ACHN (cell line): ENCODE measurements at places on chromosomes 3 and 15.

DNA sequence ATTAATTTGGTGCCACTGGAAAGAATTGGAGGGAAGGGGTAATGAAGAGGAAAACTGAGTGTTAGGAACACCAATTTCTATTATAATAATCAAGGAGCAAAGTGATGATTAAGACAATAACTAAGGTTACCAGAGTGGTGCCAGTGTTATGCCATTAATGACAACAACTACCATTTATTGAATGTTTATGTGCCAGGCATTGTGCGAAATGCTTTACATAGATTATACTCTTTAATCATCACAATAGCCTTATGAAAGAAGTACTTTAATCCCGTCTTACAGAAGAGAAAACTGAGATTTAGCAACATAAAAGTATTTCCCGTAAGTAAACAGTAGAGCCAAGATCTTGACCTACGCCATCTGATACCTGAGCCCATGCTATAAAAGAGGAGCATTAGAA lies 187.2 kb upstream of the NR2E3 start:
- no peak for DNase-seq

- no peak for DNase-seq
Measured at GRCh38 chr15:78408961-78409360, 29.1 kb upstream of the IREB2 start.

GRCh38 chr15:24898715-24899272 lies 56.0 kb upstream of the SNRPN start:
- DNase-seq: no peak

DNA sequence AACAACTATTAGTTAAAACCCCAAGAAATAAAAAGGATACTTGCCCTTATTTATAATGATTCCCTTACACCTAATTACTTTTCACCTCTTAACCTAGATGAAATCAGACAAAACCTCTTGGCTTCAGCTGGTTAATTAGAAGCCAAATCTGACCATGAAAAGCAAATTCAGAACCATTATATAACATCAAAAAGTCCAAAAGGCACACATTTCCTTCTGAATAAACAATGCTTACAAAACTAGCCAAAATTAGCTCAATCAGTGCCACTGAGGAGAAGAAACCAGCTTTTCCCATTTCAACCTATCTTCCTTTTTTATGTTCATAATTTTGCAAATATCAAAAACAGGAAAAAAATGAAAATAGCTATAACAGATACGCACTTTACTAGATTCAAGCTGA lies 3.2 kb downstream of the EHHADH start:
- peak; percentile 44 for DNase-seq

DNA sequence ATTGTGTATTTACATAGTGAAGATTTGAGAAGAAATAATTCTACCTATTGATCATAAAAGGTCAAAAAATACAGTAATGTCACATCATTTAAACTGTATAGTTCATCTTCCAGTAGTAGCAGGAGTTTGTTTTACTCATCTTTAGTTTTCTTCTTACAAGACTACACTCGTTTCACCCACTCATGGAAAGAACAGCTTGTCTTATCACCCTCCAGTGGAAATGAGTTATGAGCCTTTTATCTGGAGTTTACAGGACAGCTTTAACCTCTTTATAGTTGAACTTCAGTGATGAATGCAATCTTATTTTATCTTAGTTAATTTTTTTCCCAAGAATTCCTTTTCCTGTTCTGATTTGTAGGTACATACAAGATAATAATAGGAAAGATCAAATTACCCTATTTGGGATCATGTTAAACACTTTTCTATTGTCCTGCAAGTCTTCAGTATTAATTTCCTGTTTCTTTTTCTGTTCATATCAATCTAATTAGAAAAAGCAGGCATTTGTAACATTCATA lies 36.8 kb downstream of the RBMS3 start:
- DNase-seq: no peak

DNA sequence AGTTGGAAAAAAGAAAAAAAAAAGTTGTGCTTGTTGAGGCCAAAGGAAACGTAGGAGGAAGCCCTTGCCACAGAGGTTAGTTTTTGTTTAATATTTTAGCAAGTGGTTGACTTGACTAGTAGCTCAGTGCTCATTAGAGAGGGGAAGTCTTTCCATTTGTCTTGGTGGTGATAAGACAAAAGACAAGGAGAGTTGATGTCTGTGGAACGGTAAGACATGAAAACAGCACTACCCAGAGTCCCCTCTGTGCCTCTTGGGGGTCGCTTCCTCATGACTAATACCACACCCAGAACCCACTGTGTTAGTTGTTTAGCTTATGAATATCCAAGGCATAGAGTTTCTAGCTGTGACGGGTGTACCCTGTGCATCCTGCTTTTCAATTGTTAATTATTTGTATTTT lies 211.4 kb downstream of the ITPR1 start:
- no peak for DNase-seq

- no peak for DNase-seq
Measured at GRCh38 chr15:52749258-52749657, 40.9 kb downstream of the ONECUT1 start.

DNA sequence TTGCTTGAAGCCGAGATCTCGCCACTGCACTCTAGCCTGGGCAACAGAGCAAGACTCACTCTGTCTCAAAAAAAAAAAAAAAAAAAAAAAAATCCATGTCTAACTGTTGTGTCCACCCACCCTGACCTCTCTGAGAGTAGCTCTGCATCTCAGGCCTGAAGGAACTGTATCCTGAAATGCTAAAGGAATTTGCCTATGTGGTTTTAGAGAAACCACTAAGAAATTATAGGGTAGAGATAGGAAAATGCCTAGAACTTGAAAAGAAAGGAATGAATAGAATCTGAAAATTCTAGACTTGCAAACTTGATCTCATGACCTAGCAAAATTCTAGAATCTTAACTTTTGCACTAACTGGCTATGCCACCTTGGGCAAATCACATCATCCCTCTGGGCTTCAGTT lies 217.5 kb upstream of the ROPN1 start:
- no peak for DNase-seq

DNA sequence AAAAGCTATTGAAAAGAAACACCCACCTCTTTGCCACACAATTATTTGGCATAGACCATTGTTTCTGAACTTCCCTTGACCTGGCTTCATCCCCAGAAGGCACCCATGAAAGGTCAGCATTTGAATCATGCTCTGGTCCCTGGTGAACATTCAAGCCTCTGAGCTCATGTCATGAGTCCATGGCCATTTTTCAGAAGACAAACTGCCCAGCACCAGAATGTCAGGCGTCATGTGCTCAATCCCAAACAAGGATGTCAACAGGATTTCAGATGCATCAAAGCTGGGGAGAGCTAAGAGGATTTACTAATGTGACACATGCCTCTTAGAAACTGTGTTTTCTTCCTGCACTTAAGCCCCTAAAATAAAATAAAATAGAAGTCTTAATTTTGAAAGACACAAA lies 41.3 kb downstream of the TMED3 start:
- DNase-seq: no peak

DNA sequence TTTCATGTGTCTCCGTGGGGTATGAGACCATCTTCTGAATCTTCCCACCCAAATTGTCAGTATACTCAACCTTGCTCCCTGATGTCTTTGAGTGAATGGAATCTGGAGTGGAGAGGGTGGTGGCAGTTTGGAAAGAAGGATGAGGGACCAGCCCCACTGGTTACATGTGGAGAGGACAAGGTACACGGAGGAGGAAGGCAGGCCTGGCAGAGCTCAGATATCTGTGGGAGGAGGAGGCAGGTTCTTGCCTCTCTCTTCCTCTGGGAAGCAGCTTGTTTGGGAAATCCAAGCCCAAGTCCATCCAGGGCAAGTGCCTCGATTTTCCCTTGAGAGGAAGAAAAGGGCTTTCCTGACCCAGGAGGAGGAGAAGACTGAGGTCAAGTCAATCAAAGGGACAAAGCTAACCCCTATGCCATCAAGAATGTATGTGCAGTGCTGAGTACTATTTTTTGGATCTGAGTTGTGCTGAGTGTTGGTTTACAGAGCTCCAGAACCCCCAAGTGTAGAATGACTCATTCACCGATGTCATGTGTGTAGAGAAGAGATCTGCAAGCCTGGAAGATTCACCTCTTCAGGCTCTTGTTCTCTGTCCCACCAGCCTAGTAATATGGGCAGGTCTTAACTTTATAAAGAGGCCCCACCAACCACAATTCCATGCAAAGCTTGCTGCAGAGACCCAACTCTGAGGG lies 19.8 kb upstream of the LOXL1 start:
- no peak for DNase-seq

- no peak for DNase-seq
Measured at GRCh38 chr3:194100856-194101390, 35.0 kb upstream of the HES1 start.

DNA sequence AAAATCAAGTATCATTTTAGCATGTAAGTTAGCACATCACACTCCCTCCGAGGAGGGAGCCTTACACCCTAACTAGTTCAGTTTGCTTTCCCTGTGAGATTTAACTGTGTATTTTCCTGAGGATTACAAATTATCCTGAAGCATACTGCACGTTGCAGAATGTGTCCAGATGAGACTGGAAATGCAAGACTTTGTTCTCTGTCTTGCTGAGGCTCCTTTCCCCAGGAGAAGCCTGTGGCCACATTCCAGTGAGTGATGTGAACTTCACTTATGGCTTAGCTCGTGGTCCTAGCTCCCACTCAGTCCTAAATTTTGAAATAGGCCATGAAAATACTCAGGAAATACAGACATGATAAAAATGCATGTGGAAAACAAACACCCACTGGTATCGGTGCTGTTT lies 23.7 kb downstream of the PDZRN3 start:
- no peak for DNase-seq

DNA sequence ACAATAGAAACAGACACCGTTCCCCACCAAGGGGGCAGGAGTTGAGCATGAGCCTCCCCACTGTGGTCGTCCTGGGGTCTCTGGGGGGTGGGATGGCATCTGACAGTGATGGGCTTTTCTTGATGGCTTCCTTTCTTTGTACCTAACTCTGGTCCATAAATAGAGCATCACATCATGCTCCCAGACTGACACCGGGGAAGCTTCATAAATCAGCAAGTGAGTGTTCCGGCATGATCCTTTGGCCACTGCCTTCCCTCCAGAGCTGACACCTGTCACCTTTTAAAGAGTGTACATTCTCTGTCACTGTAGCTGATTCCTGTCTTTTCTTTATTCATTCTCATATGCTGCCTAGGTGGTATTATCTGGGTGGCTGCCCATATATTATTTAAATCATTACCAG lies 129.9 kb downstream of the ROBO2 start:
- DNase-seq: no peak

DNA sequence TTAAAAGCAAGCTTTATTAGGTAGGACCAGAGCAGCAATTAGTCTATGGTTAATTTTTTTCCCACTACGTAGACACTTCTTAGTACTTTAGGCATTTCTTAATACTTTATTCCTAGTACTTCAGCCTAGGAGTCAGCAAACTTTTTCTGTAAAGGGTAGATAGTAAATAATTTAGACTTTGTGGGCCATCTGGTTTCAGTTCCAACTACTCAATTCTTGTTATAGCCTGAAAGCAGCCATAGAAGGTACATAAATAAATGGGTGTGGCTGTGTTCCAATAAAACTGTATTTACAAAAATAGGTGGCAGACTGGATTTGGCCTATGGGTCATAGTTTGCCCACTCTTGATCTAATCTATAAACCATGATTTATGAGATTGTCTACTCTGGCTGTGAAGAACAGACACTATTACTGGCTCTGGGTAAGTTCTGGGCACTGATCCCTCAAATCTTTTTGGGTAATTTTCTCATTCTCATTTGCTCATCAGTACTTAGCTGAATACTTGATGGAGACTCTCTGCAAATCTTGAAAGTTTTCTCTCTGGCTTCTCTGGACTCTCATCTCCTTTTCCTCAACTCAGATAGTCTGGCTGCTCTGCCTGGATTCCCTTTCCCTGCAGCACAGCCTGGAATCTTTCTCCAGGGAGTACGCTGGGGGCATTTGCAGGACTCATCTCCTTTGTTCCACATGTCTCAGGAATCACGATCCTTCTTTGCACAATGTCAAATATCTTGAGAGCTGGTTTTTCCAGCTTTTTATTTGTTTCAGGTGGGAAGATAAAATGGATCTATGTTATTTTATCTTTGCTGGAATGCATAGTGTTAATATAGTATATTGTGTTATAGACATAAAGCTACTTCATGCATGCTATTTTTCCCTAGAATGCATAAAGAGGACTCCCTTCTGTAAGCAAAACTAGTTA lies 524.8 kb upstream of the TBL1XR1 start:
- DNase-seq: no peak

DNA sequence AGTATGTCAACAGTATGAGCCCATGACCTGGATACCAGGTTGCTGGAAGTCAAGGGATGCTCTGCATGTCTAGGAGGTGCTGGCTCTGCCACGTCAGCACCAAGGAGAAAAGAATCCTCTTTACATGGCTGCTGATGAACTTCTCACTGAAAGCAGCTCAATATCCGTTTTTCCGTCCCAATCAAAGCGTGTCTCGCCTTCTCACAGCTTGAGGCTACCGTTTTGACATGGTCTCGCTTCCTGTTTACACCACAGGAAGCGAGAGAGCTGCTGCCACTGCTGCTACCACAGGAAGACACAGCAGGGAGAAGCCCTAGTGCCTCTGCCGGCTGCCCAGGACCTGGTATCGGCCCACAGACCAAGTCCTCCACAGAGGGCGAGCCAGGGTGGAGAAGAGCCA lies 27.3 kb downstream of the STARD5 start:
- no peak for DNase-seq

DNA sequence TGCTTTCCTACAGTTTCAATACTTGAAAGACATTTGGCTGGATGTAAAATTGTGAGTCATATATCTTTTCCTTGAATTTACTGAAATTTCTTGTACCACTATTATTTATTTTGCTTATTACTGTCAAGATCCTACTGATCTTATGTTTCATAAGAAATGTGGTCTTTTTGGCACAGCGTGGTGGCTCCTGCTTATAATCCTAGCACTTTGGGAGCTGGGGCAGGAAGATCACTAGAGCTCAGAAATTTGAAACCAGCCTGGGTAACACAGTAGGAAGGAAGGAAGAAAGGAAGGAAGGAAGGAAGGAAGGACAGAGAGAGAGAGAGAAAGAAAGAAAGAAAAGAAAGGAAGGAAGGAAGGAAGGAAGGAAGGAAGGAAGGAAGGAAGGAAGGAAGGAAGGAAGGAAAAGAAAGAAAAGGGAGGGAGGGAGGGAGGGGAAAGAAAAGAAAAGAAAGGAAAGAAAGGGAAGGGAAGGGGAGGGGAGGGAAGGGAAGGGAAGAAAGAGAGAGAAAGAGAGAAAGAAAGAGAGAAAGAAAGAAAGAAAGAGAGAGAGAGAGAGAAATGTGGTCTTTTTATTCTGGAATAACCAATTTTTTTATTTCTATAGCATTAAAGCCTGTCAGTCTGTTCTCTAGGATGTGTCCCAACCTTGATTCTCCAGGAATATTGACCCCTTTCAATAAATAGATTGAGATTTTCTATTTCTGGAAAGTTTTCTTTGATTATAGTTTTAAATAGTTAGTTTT lies 572.0 kb upstream of the TGFBR2 start:
- DNase-seq: no peak
